ENCODE measurements at places on chromosomes 13 and 19.

- no peak for DNase-seq
These were observed 3.9 kb upstream of the GPR183 start for GRCh38 chr13:99311137-99311536.

DNA sequence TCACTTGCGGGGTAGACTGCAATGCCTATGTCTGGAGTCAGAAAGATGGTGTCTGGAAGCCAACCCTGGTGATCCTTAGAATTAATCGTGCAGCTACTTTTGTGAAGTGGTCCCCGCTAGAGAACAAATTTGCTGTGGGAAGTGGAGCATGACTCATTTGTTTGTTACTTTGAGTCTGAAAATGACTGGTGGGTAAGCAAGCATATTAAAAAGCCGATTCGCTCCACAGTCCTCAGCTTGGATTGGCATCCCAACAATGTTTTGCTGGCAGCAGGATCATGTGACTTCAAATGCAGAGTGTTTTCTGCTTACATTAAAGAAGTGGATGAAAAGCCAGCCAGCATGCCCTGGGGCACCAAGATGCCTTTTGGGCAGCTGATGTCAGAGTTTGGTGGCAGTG lies 9.5 kb upstream of the ERVV-1 start:
- DNase-seq, result no peak

GRCh38 chr19:5692723-5693194 lies 2.7 kb downstream of the RPL36 start:
- DNase-seq, result no peak

GRCh38 chr19:31445406-31445805 lies 96.2 kb upstream of the TSHZ3 start:
- DNase-seq, result no peak

DNA sequence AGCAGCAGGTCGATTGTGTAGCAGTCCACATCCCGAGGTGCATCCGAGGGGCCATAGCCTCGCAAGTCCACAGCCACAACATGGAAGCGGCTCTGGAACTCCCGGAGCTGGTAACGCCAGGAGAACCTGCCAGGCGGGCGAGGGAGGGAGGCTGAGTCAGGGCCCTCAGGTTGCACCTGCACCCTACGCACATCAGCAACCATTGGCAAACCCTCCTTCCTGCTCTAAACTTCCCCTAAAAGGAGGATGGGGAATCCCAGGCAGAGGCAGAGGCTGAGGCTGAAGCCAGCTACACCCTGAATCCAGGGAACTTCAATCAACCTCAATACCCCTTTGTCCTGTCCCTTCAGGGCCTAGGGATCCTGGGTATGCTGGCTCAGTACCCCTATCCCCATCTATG lies 977 bp downstream of the EPHX3 start:
- no peak for DNase-seq

DNA sequence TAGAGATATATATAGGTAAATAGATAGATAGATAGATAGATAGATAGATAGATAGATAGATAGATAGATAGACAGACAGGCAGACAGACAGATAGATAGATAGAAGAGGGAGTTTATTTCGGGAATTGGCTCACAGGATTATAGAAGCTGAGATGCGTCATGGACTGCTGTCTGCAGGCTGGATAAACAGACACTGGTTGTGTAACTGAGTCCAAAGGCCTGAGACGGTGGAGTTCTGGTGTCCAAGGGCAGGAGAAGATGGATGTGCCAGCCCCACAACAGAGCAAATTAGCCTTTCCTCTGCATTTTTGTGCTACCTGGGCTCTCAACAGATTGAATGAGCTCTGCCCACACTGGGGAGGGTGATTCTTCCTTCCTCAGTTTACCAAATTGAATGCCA lies 2.7 kb downstream of the CYP4F3 start:
- no peak for DNase-seq

DNA sequence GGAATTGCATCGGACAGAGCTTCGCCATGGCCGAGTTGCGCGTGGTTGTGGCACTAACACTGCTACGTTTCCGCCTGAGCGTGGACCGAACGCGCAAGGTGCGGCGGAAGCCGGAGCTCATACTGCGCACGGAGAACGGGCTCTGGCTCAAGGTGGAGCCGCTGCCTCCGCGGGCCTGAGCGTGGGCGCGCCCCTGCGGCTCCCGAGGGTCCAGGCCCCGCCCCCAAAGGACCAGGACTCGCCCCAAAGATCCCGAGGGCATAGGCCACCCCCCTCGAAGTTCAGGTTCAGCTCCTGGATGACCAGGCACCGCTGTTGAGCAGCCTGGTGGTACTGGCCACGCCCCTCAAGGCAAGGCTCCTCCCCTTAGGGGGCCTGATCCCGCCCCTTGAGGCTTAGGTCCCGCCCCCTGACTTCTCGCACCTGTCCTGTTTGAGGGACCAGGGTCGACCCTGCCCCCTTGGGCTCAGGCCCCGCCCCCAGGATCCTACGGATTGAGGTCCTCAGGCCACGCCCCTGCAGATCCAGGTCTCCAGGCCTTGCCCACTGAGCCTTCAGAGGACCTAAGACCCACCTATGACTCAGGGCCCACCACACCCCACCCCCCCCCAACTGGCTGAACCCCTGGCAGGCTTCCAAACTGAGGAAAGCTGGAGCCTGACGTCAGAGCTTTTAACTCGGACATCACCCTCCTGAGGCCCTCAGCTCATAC lies 43.1 kb downstream of the CYP4F22 start:
- DNase-seq, result no peak

DNA sequence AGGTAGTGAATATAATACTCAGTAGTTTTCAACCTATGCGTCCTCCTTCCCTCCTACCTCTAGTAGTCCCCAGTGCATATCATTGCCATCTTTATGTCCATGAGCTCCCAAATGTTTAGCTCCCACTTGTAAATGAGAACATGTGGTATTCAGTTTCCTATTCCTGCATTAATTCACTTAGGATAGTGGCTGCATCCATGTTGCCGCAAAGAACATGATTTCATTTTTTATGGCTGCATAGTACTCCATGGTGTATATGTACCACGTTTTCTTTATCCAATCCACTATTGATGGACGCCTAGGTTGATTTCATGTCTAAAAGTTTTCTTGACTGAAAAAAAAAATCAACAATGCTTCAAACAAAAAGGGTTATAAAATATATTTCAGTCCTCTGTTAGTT lies 303.4 kb upstream of the SGCG start:
- no peak for DNase-seq
